CD4-positive, alpha-beta T cell treated with Interleukin-17A for 4 hours (primary cell): ENCODE measurements at places on chromosomes 6 and 20.

- DNase-seq, result peak; percentile 27
Observed at GRCh38 chr6:20409427-20409971, 7.8 kb downstream of the E2F3 start.

DNA sequence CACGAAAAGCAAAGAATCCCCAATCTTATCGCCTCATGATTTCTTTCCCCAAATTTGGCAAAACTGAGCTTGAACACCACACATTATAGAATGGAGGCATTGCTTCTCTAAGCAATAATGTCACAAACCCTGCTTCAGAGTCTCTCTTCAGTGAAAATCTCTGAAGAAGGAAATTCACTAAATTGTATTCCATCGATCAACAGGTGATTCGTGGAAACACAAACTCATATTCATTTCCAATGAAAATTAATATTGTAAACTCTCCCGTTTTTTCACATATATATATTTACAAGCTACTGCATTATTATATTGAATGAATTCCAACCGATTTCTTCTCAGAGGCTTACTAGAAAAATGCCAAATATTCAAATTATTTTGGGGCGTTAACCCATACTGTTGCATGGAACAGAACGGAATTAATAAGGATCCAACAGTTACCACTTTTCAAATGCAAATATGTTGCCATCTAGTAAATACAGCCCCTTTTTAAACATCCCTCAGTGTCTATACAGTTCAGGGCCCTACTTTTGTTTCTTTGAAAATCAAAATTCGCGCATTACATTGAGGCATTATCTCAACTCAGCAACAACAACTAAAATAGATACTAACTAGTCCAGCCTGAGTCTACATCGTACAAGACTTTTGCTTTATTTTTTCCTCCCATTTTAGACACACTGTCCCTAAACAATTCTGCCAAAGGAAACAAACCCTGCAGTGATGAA, 1.3 kb downstream of the KIF13A start:
- no peak for DNase-seq

- DNase-seq, result no peak
Observed at GRCh38 chr20:36249450-36249849, 13.2 kb downstream of the AAR2 start.

DNA sequence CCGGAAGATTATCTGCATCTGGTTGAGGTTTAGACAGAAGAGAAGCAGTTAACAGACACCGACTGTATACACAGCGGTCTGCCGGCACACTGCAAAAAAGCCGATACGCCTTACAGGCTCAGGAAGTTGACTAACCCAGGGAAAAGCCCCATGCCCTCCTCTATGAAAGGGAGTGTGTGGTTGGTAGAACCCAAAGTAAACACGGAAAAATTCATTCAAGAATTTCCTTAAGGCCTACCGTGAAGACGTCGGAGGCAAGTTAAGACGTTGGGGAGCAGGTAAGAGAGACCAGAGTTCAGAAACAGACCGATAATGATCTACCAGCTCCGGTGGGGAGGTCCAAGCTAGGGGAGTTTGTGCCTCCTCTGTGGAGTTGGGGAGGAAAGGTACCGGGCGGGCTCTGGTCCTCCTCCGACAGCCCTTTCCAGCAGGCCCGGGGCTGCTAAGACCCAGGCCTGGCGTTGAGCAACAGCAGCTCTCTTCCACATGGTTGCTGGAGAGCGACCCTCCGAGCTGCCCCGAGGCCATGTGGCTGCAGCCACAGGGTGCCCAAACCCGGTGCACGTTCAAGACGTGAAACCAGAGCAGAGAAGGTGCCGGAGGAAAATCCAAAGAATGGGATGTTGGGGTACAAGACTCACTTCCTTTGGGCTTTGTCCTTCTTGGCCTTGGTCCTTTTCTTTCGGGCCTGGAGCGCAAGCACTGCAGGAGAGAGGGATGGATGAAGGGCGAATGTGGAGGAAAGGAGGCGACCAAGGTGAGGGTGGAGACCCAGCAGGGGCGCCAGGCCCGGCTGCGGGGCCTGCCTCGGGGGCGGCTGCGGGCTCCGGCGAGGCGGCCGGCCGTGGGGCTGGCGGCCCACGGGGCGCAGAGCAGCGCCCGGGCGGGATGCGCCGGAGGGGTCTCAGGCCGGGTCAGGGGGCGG, 809 bp downstream of the SRPK1 start:
- DNase-seq, result peak; percentile 64

- no peak for DNase-seq
Observed at GRCh38 chr20:46831633-46832011, 63.0 kb upstream of the EYA2 start.

DNA sequence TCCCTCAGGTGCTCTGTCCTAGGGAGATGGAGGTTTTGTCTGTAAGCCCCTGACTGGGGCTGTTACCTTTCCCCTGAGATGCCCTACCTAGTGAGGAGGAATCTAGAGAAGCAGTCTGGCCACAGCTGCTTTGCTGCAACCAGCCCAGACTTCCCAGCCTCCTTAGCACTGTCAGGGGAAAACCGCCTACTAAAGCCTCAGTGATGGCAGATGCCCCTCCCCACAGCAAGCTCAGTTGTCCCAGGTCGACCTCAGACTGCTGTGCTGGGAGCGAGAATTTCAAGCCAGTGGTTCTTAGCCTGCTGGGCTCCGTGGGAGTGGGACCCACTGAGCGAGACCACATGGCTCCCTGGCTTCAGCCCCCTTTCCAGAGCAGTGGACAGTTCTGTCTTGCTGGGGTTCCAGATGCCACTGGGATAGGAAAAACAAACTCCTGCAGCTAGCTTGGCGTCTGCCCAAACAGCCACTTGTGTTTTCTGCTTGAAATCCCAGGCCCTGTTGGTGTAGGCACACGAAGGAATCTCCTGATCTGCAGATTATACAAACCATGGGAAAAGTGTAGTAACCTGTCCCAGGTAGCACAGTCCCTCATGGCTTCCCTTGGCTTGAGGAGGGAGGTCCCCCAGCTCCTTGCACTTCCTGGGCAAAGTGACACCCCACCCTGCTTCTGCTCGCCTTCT, 146.4 kb upstream of the PROKR2 start:
- no peak for DNase-seq

- DNase-seq, result no peak
Observed at GRCh38 chr6:30591008-30591407, 19.8 kb downstream of the ABCF1 start.

GRCh38 chr6:150273457-150274309, 95.1 kb upstream of the IYD start:
- DNase-seq, result no peak

DNA sequence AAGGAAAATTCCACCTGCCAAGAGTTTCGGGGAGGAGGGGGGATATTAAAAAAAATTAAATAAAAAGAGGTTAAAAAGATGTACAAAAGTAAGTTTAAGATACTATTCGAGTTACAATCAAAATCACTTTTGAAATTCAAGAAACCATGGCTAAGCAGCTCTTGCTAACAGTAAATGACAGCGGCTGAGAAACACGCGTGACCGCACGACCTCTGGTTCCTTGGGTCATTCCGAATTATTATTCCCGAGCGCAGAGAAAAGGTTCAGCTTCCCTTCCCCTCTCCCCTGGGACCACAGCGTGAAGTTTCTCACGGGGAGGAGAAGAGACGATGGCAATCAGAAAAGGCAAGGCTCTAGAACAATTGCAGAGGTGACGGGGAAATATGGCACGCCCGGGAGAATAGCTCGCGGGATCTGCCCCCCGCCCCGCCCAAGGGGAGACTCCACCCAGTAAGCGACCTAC, 496 bp downstream of the TMEM242 start:
- peak; percentile 85 for DNase-seq
